ENCODE measurements at places on chromosomes 7 and 10. TPM values are rescaled to one million over a fixed set of nuclear protein-coding genes. Genes with fewer than 3 reads are reported as not detected.

GRCh38 chr7:81621893-81622292 is 148.0 kb downstream of the HGF start:
- DNase-seq, result no peak

- DNase-seq, result no peak
Observed at GRCh38 chr7:55425141-55425752, 60.1 kb downstream of the LANCL2 start.

The MINDY3 gene
- total RNA-seq, result 17.0 TPM

The BTBD16 gene
- total RNA-seq, result 0.88 TPM

The ENO4 gene
- total RNA-seq, result not detected

DNA sequence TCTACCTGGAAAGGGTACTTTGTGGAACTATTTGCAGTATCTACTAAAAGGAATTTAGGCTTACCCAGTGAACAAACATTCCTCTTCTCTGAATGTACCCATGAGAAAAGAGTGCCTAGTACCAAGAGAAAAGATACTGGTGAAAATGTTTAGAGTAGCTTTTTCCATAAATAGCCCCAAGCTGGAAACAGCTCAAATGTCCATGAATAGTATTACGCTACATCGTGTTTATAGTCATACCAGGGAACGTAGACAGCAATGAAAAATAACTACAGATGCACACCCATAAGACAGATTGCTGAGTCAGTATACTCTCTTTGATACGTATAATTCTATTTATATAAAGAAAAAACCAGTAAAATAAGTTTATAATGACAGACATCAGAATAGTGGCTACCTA is 285.9 kb downstream of the KLF6 start:
- no peak for DNase-seq
